ENCODE measurements at places on chromosomes 12 and 14.

- DNase-seq, result no peak
Observed at GRCh38 chr14:68792678-68792978, 239 bp downstream of the ZFP36L1 start.

- DNase-seq, result no peak
Observed at GRCh38 chr14:52848626-52849025, 57.2 kb upstream of the GNPNAT1 start.

DNA sequence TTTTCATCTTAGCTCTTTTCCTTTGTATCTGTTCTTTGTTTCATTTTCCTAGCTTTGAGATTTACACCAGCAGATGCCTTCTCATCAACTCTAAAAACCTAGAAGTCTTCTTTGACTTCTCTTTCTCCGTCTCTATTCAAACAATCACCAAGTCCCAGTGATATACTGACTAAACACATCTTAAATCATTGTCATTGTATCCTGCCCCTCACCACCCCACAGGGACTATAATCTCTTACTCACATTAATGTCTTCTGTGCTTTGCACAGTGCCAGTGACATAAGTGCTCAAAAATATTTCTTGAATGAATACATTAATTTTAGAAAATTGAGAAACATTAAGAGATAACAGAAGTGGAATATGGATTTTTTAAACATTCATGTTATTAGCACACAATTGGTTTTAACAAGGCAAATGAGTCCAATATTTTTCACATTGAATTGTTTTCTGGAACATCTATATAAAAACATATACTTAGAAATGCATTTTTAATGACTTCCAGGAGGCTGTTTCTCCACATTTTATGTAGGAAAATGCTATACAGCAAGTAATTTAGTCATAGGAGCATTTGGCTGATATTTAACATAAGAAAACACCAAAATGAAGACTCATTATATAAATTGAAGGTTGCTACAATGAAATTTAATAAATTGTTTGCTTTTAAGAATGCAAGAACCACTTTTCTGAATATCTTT lies 472.8 kb upstream of the PRICKLE1 start:
- no peak for DNase-seq

DNA sequence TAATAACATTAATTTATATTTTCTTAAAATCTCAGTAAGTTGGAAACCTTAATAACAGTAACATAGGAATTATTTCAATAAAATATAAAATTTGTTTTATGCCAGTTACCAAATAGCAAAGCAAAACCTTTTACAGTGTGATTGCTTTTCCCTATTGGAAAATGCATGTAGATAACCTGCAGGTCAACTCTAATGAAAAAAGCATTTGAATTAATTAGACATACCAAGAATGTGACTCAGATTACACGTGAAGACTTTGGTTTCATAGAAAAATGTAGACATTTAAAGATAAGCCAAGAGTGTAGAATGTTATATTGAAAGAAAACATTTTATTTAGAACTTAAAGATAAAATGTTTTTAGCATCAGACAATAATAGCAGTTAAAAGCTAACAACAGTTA lies 888.1 kb downstream of the TMEM121 start:
- no peak for DNase-seq

- DNase-seq, result no peak
Observed at GRCh38 chr14:61233436-61233956, 47.6 kb downstream of the TMEM30B start.

GRCh38 chr12:69633061-69633460 lies 22.4 kb upstream of the LRRC10 start:
- DNase-seq, result no peak

DNA sequence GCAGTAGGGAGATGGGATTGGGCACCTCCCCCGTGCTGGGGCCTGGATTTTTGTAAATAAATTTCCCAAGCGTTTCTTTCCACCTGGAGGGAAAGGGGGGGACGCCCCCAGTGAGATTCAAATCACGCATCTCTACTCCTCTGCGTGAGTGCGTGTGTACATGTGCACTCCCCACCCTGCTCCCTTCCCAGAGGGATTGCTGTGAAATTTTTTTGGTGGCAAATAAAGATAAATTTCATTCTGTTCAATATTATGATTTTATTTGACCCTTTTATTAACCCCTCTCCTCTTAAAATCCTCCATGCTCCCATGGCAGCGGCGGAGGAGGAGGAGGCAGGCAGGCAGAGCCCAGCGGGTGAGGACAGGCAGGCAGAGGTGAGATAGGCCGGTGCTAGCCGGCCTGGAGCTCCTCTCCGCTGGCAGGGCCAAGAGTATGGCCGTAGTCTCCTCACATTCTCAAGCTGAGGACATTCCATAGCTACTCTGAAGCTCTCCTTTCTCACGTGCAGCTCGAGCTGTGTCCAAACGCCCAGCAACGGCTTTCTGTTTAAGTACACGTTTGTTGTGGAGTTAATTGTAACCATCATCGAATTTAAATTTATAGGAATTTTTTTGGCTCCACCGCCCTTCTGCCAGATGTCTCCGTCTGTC lies 1.5 kb upstream of the HOTAIR start:
- DNase-seq, result no peak

DNA sequence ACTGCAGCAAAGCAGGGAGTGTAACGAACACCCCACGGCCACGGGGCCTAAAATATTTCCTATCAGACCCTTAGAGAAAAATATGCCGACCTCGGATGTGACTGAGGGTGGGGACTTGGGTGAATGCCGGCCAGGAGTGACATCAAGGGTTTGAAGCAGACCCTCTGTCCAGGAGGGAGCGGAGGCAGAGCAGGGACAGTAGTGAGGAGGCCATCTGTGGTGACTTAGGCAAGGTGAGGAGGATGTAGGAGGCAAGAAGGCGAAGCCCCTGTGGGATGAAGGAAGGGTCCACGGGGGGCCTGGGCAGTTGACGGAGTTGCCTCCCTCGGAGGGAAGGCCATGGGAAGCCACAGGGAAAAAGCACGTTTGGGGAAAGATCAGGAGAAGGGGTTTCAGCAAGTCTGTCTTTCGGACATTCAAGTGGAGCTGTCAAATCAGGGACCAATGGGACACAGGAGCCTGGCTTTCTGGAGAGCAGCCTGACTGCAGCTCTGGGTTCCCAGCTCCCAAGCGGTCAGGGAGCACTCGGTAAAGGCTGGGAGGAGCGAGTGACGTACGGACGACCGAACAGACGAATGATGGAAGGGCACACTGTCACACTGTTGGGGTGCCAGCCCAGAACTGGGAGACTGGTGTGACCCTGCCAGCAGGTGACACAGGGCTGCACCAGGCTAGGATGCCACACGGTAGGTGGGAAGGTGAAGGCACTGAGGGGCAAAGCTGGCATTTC lies 74.3 kb downstream of the MOK start:
- no peak for DNase-seq

- no peak for DNase-seq
Observed at GRCh38 chr14:99952453-99952852, 112.8 kb upstream of the EVL start.

DNA sequence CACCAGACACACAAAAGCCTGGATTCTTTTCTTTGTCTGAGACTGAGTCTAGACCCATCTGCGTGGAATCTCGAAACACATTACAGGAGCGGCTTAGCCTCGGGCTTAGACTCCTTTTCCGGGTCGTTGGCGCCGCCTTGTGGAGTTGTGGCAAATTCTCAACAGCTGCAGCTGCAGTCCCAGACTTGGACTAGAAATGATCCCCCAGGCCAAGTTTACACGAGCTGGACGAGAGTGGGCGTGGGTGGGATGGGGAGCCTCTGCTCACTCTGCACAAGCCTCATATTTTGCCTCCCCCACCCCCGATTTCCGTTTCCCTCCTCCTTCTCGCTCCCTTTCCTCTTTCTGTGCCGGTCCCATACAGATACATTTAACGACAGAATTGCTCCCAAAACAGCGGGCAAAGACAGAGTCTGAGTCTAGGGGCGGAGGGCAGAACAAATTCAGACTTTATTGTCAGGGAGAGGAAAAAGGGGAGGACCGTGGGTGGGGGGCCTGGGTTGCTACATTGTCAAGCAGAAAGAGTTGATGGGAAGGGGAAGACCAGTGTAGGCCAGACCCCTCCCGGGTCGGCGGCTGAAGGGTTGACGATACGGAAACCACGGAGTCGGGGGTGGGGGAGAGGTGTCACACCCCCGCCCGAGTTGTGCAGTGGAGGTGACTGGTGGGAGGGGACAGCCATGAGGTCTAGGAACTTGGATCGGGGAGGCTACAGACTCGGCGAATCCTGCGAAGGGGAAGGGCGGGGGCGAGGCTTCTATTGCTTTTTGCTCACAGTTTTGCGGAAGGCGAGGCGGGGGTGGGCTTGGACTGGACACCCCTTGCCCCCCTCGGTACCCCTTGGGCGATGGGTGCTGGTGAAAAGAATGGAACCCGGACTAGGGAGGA lies 4.7 kb upstream of the GPR84 start:
- DNase-seq, result peak; percentile 84

- no peak for DNase-seq
Observed at GRCh38 chr14:91284791-91285548, 40.5 kb upstream of the GPR68 start.

DNA sequence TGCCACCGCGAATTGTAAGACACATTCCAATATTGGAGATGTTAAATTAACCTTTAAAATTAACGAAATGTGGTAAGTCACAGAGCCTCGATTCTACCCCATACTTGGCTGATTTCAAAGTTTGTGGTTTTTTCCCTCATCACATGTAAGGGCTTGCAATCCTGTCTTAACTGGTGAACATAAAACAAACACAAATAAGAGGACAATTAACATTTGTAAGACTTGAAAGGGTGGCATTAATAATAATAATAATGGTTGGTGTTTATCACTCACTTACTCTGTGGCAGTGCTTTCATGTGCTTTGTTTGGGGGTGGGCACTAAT lies 26.6 kb downstream of the PPFIBP1 start:
- DNase-seq, result no peak

- no peak for DNase-seq
Observed at GRCh38 chr12:84911271-84912197, 1.1 kb downstream of the SLC6A15 start.

GRCh38 chr14:99323603-99324185 lies 51.7 kb upstream of the BCL11B start:
- DNase-seq, result no peak

- DNase-seq, result no peak
Observed at GRCh38 chr14:49497725-49498348, 88.3 kb downstream of the RPS29 start.

DNA sequence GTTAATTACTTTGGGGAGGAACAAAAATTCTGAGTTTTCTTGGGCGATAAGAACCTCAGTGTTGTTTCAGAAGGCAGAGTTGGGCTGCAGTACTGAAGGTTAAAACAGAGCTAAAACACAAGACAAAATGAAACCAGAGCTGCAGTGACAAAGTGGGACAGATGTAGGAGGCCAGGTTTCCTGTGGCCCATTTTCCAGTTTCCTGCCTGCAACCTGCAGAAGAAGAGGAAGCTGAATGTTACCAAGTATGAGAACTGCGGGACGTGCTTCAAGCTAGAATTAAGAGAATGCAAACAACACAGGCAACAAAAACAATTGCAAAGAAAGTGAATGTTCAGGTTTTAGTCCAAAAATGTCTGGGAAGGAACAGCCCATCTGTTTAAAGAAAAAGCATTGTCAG lies 17.8 kb downstream of the ELK3 start:
- no peak for DNase-seq

DNA sequence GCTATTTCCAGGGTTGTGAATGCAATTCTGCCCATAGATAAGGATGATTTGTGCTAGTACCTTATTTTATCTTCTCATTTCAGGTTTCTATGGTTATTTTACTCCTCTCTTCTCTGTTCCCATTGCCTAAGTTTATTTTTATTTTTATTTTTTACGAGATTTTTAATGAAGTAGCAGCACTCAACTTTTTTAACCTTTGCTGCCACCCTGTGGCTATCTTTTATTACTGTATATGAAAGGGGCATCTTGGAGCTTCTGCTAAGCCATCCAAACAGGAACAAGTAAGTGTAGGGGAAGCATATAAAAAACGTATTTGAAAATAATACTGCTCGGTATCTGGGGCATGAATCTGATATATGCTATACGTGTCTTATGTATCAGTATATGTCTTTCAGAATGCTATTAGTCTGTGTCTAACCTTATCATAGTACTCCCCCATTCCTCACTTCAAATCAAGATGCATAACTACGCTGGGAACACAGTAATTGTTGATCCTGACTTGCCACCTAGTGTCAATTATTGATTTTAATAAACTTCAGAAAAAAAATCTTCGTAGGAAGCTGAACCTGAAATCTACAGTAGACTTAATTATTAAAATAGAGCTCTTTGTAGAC lies 60.3 kb downstream of the KLRG1 start:
- no peak for DNase-seq

GRCh38 chr14:74089251-74090020 lies 4.7 kb downstream of the LIN52 start:
- DNase-seq, result no peak

DNA sequence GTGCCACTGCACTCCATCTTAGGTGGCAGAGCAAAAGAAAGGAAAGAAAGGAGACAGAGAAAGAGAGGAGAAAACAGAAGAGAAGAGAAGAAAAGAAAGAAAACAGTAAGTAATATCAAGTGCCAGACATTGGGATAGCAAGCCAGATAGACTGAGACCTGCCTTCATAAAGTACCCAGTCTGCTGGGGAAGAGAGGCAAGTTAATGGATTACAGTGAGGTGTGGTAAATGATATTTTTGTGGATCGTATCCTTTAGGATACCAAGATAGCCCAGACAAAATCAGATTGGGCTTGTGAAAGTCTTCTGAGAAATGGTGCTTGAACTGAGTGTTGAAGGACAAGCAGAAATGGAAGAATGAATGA lies 1.5 kb upstream of the SPTSSA start:
- no peak for DNase-seq

- DNase-seq, result no peak
Observed at GRCh38 chr14:96519970-96520369, 17.8 kb downstream of the PAPOLA start.

DNA sequence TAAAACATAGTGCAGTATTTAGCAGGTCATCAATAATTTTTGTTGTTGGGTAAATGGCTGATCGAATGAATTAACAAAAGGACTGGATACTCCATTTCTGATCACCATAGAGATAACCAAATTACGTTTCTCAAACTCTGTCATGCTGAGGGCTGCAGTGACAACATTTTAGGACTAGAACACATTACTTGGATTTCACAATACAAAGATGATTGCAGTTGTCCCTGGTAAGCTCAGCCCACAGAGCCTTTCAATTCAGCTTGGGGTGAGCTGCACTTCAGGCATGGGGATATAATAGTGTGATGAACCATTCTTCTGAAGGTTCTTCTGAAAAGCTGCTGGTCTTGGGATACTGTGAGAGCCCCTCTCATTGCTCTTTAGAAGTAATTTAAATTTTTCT lies 74.3 kb downstream of the FAR2 start:
- DNase-seq, result no peak

DNA sequence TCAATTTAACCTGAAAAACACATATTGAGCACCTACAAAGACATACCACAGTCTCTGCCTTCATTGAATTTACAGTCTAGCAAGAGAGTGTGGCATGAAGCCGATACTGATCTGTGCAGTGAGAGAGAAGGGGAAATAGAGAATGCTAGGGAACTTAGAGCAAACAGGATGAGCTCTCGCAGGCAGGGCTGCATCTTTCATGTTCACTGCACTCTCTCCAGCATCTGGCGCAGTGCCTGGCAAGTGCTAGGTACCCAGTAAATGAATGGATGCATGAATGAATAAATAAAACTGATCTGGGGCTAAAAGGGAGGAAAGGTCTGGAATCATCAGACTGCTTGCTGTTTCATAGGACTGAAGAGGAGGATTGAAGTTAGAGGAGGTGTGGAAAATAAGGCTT lies 256.5 kb upstream of the NPAS3 start:
- no peak for DNase-seq

Measured in activated T-cell treated with anti-CD3 and anti-CD28 coated beads for 24 hours (primary cell).